ENCODE measurements at places on chromosomes 6 and 20. TPM values are rescaled to one million over a fixed set of nuclear protein-coding genes. Genes with fewer than 3 reads are reported as not detected.
A peak's percentile ranks its signal among the peaks of the same experiment; 100 is the strongest.

DNA sequence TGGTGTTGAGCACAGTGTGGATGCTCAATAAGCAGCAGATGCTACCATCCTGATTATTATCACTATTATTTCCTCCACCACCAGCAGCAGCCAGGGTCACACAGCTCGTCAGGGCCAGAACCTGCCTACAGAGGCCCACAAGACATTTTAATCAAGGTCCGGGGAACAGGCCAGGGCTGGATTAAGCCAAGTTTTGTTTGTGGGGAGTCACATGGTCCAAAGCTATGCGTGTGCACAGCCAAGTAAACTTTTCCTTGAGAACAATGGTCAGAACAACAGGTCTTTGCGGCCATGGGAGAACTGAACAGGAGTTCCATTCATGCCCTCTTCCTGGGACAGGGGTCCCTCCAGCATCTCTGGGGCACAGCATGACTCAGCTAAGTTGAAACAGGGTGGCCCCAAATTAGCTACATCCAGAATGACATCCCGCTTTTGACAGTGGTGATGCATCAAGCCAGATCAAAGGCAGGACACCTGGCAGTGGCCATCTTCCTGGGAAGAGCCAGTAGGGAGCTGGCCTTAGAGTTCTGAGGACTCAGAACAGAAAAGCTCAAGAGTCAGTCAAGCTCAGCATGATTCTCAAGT is 11.7 kb downstream of the SNTA1 start:
- no peak for DNase-seq

DNA sequence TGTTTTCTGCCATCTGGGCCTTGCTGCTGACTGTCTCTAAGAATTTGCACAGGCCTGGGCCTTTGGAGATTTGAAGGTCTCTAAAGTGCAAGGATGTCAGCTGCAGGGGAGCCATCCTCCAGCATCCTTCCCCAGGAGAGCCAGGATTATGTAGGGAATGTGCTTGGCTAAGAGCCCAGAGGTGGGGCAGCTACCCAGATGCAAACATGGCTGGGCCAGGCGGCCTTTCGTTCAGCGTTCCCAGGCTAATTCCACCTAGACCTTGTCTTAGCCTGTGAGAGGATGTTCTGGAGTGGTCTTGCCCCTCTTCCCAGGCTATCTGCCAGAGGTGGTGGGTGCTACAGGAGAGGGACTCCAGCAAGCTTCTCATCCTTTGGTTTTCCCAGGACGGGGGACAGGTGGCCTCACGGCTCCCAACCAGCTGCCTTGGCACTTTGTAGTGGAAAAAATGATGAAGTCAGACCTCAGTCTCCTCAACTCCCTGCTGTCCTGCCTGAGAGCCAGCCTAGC is 7.7 kb upstream of the PTGIS start:
- no peak for DNase-seq

- DNase-seq: no peak
Measured at GRCh38 chr6:71349976-71350615, 61.5 kb downstream of the OGFRL1 start.

DNA sequence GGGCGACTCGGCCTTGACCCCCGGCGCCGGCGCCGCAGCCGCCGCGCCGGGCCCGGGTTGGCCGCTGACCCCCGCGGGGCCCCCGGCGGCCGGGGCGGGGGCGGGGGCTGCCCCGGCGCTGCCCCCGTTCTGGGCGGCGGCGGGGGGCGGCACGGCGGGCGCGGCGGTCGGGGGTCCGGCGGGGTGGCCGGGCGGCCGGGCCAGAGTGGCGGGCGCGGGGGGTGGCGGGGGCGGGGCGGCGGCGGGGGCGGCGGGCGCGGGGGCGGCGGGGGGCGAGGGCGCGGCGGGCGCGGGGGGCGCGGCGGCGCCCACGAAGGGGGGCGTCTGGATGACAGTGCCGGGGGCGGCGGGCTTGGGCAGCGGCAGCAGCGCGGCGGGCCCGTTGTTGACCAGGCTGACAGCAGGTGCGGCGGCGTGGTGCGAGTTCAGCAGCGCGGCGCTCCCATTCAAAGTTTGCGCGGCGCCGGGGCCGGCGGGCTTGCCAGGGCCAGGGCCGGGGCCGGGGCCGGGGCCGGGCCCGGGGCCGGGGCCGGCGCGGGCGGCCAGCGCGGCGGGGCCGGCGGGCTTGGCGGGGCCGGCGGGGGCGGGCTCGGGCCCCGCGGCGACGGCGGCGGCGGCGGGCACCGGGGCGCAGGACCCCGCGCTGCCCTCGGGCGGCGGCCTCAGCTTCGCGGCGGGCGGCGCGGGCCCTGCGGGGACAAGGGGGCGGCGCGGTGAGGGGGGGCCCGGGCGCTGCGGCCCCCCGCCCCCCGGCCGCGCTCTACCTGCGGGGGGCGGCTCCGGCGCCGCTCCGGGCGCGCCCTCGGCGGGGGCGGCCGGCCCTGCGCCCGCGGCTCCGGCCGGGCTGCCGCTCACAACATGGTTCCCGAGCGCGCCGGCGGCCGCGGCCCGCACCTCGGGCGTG is 659 bp downstream of the TAF4 start:
- peak; percentile 28 for DNase-seq

FNDC11 gene
- total RNA-seq: not detected

GRCh38 chr6:5108068-5108467 is 22.9 kb downstream of the PPP1R3G start:
- DNase-seq: no peak

GRCh38 chr6:87755708-87756671 is 54.0 kb upstream of the AKIRIN2 start:
- DNase-seq: peak; percentile 59

- no peak for DNase-seq
Measured at GRCh38 chr6:3306848-3307247, 48.1 kb downstream of the PSMG4 start.

- DNase-seq: no peak
Measured at GRCh38 chr6:119318730-119319129, 30.8 kb downstream of the MAN1A1 start.

- DNase-seq: no peak
Measured at GRCh38 chr20:38199501-38200390, 34.7 kb upstream of the TGM2 start.

SLC22A2 gene
- 1.1 TPM for total RNA-seq

- DNase-seq: peak; percentile 96
Measured at GRCh38 chr20:53949319-53949839, 121.0 kb downstream of the BCAS1 start.

GRCh38 chr6:47669684-47670513 is 28.5 kb upstream of the ADGRF4 start:
- DNase-seq: peak; percentile 11

DNA sequence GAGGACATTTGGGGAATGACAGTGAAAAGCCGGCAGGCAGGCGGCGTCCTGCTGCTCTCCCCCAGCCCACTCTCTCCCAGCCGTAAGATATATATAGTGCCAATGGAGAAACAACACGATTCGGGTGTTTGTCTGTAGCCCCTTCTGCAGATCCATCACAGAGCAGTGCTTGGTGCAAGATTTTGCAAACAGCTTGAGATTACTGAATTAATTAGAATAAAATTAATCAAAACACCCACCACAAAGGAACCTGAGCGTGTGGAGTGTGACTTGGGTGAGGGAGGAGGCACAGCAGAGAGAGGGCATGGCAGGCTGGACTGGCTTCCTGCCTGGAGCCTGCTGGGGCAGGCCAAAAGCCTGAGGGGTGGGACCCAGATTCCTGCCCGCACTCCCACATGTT is 28.8 kb upstream of the CCDC167 start:
- no peak for DNase-seq

DNA sequence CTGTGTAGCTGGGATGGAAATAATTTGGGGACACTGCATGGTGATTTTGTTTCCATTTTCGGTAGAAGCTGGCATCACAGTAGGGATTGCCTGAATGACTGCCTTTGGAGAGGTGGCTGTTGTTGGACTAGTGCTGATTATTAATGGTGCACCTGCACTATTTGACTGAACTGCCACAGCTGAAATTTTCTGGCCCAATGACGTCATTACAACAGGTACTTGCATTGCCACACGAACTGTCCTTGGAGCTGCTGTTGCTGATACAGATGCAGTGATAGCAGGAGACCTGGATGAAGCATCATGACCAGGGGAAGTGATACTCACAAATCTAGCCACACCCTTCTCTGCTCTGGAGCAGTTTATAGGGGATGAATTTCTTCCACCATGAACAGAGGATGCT is 95.6 kb upstream of the FOXC1 start:
- DNase-seq: no peak

DNA sequence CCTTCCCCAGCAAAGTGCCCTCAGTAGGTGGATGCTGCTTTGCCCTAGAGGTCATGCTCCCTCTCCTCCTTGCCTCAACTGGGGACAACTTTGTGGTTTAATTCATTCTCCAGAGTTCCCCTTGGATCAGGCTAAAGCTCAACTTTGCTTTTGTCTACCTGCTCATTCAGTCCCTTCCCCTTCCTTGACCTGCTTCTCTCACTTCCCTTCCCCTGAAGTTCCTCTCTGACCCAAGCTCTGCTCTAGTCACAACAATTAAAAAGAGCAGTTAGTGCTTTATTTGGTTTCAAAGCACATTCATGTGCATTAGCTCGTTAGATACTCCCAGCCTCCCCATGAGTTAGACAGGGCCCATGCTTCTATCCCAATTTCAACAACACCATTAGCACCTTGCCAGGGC is 71.3 kb downstream of the DZANK1 start:
- no peak for DNase-seq

GRCh38 chr20:168876-169275 is 11.6 kb downstream of the DEFB127 start:
- no peak for DNase-seq

SCAND1 gene
- 93.9 TPM for total RNA-seq

DNA sequence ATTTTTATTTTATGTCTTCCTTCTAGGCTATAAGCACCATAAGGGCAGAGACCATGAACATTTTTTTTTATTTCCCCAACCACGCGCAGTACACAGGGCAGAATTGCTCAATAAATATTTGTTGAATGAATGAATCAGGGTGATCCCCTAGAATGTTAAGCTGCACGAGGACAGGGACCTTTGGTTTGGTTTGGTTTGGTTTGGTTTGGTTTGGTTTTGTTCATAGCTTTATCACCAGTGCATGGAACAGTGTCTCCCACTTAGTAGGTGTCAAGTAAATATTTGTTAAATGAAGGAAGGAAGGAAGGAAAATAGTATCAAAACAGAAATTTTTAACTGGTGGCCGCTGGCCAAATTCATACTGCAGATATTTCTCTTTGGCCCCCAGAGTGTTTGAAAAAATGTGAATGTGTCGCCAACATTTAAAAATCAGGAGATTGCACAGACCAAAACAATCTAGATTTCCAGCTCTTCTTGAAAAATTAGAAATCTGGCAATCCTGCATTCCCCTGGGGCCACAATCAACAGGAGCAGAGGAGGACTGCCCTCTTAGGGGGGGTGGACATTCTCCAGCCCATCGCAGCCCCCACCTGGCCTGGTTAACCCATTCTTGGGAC is 205.3 kb downstream of the EYA2 start:
- no peak for DNase-seq

RRBP1 gene
- total RNA-seq: 93.3 TPM

- DNase-seq: no peak
Measured at GRCh38 chr20:37935435-37935834, 32.5 kb downstream of the VSTM2L start.

GRCh38 chr6:132087391-132087790 is 136.2 kb upstream of the CCN2 start:
- DNase-seq: peak; percentile 29

GRCh38 chr6:129621252-129621651 is 88.7 kb downstream of the ARHGAP18 start:
- no peak for DNase-seq

GRCh38 chr20:8670893-8671215 is 398.0 kb upstream of the PLCB4 start:
- DNase-seq: no peak

- no peak for DNase-seq
Measured at GRCh38 chr20:58023346-58023745, 205.1 kb downstream of the ANKRD60 start.

DNA sequence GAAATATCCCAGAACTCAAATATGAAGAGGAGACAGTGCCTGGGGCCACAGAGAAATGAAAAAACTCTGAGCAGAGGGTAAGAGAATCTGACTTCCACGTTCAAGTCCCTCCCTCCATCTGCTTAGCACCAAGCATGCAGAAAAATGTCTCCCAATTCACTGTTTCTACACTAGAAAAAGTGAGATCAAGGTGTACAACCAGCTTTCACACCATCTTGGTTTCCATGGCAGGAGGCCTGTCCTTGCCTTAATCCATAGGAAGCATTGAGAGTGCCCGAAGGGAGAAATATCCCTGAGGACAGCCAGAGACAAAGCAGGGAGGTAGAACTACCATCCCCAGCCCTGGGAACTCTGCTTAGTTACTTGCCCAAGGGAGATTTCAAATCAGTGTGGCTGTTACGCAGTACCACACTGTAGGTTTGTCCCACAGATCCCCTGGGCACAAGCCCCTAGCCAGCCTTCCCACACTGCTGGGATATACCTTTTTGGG is 82.9 kb downstream of the SCML4 start:
- DNase-seq: no peak

VSTM2L gene
- 6.9 TPM for total RNA-seq

ZNFX1 gene
- total RNA-seq: 13.5 TPM

- DNase-seq: no peak
Measured at GRCh38 chr6:15340105-15340601, 94.3 kb downstream of the JARID2 start.

DNA sequence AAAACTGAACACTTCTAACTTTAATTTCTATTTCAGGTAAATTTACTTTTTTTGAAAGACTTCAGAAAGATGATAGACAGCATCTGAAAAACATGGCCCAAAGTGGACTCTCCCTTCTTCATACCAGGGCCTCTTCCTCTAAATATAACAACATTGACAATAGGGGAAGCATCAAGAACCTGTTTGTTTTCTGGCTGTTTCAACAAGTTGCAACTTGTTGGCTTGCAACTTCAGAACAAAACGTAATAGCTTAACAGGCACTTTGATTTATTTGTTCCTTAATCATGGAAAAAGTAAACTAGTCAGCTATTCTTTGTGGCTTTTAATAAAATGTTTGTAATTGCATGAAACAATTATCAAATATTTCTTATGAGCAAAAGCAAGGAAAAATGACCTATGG is 34.3 kb downstream of the RGS17 start:
- no peak for DNase-seq

DNA sequence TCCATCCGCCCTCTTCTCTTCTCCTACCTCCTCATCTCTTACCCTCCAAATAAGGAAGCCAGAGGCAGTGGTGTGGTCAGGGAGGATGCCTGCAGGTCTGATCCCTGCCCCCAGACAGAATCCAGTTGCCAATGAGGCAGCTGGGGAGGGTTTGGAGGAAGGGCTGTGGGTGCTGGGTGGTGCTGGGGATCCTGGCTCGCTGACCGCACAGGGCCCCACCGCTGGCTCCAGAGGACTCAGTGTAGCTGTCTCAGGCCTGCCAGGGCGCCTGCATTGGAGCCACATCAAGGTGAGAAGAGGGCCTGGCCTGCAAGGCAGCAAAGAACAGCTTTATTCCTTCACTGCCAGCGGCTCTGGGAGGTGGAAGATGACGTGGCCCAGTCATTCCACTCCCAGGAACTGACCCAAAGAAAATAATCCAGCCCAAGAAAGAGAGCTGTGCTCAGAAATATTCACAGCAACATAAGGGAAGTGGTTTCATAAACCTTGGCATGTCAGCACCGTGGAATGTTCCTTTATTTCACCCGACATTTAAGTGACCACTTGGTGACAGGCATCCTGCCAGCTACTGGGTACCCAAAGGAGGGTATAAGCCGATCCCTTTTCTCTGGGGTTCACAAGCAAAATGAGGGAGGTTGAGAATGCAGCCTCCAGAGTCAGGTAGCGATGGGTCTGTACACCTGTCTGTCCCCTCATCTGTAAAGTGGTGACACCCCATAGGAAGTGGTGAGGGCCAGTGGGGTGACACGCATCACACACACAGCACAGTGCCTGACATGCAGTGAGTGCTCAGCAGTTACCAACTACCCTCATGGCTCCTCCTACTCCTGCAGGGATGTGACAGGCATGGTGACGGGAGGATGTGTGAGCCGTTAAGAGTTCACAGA is 125.1 kb downstream of the SNX5 start:
- peak; percentile 97 for DNase-seq

GRCh38 chr6:87093199-87093598 is 1.7 kb downstream of the CGA start:
- no peak for DNase-seq
